ENCODE measurements at places on chromosomes 5 and 9.

- no peak for DNase-seq
Observed at GRCh38 chr5:153816870-153817269, 221.8 kb downstream of the FAM114A2 start.

- no peak for DNase-seq
Observed at GRCh38 chr9:129908906-129909305, 73.6 kb downstream of the USP20 start.

- no peak for DNase-seq
Observed at GRCh38 chr5:139645430-139645871, 2.7 kb upstream of the CXXC5 start.

GRCh38 chr9:128061275-128061960, 5.7 kb downstream of the NAIF1 start:
- no peak for DNase-seq

- no peak for DNase-seq
Observed at GRCh38 chr5:2511126-2511525, 240.4 kb downstream of the IRX2 start.
